ENCODE measurements at places on chromosomes 5 and 9.

DNA sequence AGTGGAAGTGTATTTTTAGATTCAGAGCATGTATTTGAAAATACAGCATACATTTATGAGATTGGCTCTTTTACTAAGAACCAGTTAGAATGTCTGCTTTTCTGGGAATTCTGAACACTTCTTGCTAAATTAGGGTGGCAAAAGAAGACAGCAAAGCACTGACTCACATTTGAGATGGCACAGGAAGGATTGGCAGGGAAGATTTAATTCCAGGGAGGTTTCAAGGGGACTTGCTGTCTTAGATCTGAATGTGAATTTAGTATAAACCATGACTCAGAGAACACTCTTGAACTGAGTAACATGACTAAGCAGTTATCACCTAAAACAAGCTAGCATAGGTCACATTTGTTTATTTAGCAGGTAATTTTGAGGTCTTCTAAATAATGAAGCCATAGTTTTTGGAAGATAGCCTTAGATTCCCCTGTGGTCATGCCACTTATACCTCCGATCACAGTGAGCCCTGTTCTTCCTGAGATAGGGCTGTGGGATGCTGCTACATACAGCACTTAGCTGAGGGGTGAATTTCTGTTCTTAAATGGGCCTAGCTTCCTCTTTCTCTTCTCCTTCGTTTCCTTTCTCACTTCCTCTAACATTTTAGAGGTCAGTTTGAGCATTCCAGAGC is 173.8 kb downstream of the PCSK1 start:
- DNase-seq, result no peak

- DNase-seq, result no peak
Measured at GRCh38 chr9:86868616-86869015, 78.7 kb downstream of the GAS1 start.

- no peak for DNase-seq
Measured at GRCh38 chr9:88092797-88093331, 45.4 kb downstream of the SPATA31C2 start.

- DNase-seq, result no peak
Measured at GRCh38 chr9:17863213-17863883, 284.5 kb downstream of the SH3GL2 start.

- no peak for DNase-seq
Measured at GRCh38 chr5:67246546-67247268, 50.1 kb upstream of the CD180 start.

- DNase-seq, result no peak
Measured at GRCh38 chr5:158473016-158473635, 614.2 kb upstream of the CLINT1 start.

DNA sequence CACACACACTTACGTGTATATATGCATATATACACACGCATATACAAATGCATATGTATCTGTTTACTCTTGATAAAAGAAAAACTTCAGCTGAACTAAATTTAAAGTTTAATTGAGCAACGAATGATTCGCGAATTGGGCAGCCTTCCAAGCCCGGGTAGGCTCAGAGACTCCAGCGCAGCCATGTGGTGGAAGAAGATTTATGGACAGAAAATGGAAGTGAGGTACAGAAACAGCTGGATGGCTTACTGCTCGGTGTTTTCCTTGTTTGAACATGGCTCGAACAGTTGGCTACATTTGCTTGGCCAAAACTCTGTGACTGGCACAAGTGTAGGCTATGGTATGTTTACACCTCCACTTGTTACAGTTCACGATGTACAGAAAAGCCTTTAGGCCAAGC is 239.3 kb upstream of the PRDM9 start:
- no peak for DNase-seq

DNA sequence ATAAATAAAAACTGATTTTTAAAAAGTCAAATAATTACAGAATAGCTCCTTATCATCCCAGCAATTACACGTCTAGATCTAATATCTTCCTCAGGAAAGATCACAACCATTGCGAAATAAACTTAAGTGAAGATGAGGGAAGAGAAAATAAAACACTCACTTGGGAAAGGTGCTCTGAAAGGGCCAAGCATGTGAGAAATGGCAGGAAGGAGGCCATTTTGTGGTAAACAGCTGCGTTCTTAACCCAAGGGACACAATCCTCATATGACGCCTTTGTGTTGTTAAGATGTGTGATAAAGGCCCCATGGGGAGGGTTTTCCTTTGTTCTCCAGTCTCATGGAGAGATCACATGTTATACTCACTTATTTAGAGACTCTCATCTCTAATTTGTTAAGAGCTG is 32.5 kb downstream of the JAKMIP2 start:
- DNase-seq, result no peak

- no peak for DNase-seq
Measured at GRCh38 chr5:3385991-3386519, 209.6 kb upstream of the IRX1 start.

GRCh38 chr9:124685217-124685616 is 85.9 kb downstream of the NR6A1 start:
- no peak for DNase-seq

DNA sequence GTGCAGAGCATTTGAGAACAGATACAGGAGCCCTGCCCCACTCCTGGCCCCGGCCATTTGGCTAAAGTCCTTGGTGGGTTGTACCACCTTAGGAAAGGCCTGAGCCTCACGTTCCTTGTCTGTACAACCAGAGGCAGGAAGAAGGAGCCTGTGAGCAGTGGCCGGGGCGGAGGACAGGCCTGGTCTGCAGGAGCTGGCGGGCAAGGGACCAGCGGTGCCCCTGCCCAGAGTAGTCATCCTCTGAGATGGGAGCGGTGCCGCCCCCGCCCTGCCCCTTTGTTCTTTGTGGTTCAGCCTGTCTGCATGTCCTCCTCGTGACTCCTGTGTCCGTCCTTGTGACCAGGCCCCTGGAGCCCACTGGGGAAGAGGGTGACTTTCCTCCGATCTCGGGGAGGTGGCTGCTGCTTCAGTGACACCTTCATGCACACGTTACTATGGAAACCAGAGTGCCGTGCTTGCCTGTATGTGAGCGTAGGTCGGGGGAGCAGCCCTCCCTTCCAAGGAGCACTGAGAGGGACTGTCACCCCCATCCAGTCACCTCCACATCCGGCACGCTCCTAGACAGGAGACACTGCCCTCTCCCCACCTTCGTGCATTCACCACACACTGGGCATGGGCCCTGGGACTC is 42.9 kb downstream of the UNC5A start:
- DNase-seq, result no peak

DNA sequence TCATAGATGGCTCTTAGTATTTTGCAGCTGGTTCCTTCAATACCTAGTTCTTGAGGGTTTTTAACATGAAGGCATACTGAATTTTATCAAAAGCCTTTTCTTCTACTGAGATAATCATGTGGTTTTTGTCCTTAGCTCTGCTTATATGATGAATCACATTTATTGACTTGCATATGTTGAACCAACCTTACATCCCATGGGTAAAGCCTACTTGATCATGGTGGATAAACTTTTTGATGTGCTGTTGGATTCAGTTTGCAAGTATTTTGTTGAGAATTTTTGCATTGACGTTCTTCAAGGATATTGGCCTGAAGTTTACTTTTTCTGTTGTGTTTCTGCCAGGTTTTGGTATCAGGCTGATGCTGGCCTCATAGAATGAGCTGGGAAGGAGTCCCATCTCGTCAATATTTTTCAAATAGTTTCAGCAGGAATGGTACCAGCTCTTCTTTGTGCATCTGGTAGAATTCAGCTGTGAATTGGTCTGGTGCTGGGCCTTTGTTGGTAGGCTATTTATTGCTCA is 49.7 kb downstream of the YIPF5 start:
- no peak for DNase-seq

GRCh38 chr5:82100303-82101077 is 128.7 kb downstream of the ATG10 start:
- DNase-seq, result no peak

DNA sequence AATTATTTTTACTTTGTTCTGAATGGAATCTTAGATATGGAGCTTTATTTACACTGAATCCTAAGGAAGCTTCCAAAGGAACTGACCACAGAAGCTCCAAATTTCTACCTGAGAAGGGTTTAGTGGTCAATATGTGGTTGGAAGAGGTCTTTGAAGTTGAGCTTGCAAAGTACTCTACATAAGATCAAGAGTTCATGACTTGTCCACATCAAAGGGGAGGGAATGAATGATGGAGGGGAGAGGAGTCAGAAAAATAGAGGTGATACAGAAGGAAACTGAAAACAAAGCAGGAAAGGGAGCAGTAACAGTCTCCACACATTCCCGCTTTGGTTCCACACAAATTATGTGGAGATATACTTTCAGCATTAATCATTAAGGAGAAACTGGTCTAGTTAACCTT is 450.9 kb downstream of the HINT1 start:
- no peak for DNase-seq

DNA sequence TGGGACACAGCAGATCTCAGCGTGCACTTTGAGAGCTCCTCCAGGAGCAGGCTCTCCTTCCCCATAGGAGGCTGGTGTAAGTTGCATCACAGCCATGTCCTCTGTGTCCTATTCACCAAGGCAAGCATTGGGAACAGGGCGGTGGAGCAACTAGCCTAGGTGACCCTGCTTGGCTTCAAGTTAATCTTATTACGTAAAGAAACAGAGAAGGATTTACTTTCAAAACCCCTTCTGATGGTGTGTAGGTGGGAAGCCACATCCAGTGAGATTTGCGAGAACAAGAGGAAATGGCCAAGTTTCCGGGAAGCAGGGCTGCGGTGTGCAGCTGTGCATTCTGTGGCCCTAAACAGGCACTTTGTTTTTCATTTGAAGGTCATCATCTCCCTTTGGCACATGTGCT is 80.2 kb downstream of the TRIO start:
- no peak for DNase-seq

DNA sequence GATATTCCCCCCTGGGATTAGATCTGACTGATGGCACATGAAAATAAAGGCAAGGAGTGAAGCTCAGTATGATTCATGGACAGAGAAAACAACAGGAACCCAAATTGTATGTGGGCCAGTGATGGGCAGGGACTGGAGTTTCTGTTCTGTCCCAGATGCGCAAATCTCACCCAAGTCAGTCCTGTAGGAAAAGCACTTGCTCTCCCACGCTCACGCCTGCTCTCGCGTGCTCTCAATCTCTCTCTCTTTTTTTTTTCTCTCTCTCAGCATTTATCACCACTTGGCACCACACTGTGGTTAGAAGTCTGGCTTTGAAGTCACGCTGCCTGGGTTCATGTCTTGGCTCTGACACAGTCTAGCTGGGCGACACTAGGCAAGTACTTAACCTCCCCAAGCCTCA is 106.5 kb upstream of the LRRTM2 start:
- no peak for DNase-seq

DNA sequence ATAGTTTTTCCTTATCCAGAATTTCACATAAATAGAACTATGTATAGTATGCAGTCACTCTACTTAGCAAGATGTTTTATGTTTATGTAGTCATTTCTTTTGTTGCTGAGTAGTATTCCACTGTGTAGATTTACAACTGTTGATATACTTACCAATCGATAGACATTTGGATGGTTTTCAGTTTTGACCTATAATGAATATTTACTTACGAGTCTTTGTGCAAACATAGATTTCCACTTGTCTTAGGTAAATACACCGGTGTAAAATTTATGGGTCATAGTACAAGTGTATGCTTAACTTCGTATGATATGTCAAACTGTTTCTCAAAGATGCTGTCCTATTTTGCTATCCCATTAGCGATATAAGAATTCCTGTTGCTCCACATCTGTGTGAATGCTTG is 19.7 kb upstream of the OR2K2 start:
- no peak for DNase-seq

GRCh38 chr9:115640887-115641286 is 512.7 kb upstream of the PAPPA start:
- no peak for DNase-seq

- no peak for DNase-seq
Measured at GRCh38 chr5:24831989-24832388, 187.2 kb upstream of the CDH10 start.

GRCh38 chr5:74261866-74262265 is 378.7 kb downstream of the ENC1 start:
- DNase-seq, result no peak

DNA sequence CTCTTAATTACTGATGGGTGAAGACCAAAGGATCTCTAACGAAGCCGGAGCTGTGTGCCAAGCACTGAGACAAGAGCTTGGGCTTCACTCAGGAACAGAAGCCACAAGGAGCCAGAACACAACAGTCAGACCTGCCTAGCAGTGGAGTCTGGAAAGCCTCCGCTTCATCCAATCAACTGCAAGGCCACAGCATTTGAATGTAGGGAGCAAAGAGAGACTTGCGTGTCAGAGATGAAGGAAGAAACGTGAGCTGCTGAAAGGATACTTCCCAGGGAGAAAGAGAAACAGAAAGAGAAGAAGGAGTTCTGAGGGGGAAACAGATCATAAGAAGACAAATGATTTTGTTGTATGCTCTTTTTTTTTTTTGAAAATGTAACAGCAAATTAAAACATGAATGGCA is 43.5 kb downstream of the DDX31 start:
- no peak for DNase-seq

DNA sequence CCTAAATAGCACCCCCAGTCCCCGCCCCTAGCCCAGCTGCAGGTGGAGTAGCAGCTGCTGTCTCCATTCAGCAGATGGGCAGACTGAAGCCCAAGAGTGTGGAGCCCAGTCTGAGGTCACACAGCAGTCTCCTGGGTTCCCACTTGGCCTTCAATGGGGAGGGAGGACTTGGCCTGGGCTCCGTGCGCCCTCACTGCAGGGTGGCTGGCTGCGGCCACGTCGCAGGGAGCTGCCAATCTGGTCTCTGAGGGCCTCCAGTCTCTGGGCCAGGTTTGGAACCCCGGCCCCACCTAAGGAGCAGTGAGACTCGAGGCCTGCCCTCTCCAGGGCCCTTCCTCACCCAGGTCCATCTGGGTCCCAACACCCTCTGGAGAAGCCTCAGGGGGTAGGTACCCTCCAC is 7.4 kb downstream of the KIF12 start:
- DNase-seq, result no peak

DNA sequence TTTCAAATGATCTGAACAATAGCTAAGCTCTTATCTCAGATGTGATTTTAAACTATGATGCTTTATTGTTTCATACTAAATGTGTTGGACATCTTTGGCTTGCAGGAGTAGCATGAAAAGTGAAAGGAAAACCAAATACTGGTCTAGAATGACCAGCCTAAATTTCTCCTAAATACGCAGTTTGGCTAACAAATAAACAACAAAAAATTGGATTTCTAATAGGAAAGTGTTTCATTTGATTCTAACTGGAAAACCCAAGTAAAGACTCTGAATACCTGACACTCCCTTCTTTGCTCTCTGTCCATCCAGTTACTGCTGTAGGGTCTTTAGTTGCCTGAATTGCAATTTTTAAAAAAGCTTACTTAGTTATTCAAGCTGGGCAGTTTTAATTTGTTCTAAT is 111.7 kb upstream of the ACOT12 start:
- no peak for DNase-seq

GRCh38 chr5:76849419-76850291 is at the start of gene S100Z:
Gene S100Z, plus strand, starts transcription at chr5:76850014. Its CDS starts 25,346 bp downstream, at chr5:76875360.
- DNase-seq, result no peak
